ENCODE measurements at places on chromosomes 5 and 9. TPM values are rescaled to one million over a fixed set of nuclear protein-coding genes. Genes with fewer than 3 reads are reported as not detected.

GRCh38 chr5:35482167-35482755, 135.4 kb upstream of the SPEF2 start:
- no peak overlapping the region for H3K27ac ChIP-seq
- H3K36me3 ChIP-seq = no peaks in the 10 kb centered on the region
- H3K27me3 ChIP-seq = no peaks in the 10 kb centered on the region
- no peak overlapping the region for H3K4me3 ChIP-seq

GRXCR2 gene
- total RNA-seq = not detected

DNA sequence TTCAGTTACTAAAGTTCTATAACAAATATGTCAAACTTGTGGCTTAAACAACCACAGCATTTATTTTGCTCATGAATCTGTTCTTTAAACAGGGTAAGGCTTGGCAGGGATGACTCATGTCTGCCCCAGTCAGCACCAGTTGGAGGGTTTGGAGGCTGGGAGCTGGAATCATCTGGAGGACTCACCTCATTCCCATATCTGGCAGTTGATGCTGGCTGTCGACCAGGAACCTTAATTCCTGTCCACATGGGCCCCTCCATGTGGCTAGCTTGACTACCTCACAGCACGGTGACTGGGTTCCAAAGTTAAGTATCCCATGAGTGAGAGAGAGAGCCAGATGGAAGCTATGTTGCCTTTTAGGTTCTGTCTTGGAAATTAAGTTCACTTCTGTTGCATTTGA, 13.8 kb upstream of the CCL28 start:
- H3K27ac ChIP-seq = no peak overlapping the region
- no peaks in the 10 kb centered on the region for H3K36me3 ChIP-seq
- no peaks in the 10 kb centered on the region for H3K4me1 ChIP-seq
- no peaks in the 10 kb centered on the region for H3K27me3 ChIP-seq

DNA sequence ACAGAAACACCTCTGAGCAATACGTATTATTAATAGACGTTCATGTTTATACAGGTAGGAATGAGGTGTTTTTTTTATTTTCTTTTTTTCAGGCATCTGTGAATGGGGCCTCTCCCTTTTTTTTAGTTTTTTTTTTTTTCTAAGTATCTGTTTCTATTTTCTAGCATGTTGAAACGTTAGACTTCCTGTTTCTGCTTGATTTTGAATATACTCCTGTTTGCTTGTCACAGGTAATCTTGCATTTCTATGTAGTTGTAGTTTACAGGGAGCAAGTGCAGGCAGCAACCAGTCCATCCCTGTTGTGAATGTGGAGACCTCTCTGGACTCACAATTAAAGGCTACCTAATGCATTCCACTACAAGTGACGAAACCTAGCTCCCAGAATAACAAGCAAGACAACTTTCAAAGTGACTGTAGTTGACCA, 22.8 kb upstream of the TNFAIP8 start:
- DNase-seq = no peak
- H3K27ac ChIP-seq = no peak overlapping the region
- H3K27me3 ChIP-seq = no peaks in the 10 kb centered on the region
- no peaks in the 10 kb centered on the region for H3K36me3 ChIP-seq
